ENCODE measurements at places on chromosomes 1 and 21.

DNA sequence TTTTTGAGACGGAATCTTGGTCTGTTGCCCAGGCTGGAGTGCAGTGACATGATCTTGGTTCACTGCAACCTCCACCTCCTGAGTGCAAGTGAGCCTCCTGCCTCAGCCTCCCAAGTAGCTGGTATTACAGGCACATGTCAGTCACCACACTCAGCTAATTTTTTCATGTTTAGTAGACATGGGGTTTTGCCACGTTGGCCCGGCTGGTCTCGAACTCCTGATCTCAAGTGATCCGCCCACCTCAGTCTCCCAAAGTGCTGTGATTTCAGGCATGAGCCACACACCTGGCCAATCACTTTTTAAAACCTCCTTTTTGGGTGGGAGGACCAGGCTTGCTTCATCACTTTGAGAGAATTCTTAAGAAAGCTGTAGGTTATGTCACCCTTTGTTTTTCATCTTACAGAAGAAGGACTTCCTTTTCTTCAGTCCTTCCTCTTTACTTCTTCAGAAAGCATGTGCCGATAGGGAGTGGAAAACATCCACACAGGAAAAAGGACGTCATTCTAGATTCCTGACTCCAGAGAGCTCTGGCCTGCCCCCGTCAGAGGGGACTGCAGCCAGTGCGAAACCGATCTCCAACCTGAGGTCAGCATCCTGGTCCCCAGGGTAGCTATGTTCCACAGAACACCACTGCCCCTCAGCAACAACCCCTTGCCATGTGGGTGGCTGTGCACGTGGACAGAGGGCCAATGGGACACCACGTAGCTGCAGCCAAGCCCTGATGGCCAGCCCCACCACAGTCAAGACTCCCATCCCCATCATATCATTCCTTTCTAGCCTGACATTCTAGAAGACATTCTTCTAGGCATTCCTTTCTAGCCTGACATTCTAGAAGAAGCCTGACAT, 21.9 kb downstream of the NCF2 start:
- DNase-seq, result peak; percentile 58

DNA sequence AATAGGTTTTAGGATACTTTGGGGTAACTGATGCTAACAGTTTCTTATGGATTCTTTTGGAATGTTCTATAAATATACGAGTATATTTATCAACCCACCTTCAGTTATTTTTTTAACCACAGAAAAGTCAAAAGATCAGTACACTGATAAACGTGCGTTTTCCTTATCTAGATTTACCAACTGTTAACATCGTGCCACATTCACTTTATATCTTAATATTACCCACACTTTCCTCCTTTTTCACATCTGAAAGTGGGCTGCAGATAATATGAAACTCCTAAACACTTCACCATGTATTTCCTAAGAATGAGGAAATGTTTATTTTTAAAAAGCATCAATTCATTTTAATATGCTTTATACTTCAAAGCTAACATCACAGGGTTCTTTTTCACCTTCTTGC, 7.7 kb downstream of the ATF6 start:
- no peak for DNase-seq

DNA sequence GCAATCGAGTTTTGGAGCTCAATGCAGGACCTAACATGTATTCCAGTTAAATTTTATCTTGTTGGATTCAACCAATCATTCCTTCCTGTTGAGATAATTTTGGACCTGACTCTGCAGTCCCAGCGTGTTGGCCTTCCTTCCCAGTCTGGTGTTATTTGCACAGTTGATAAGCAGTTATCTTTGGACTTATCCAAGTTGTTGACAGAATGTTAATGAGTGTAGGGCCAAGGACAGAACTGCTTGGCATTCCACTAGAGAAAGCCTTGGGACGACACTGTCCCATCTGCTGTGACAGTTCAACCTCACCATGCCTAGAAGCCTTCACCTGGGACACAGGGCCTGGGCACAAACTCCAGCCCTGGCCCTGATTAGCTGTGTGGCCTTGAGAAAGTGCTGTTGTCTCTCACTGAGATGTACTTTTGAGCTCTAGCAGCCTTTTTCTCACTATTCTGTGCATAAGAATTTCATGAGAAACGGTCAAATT, 104.1 kb upstream of the SLC25A33 start:
- DNase-seq, result no peak

- peak; percentile 83 for DNase-seq
These were observed 30.2 kb downstream of the SRRM1 start for GRCh38 chr1:24673341-24673740.

- DNase-seq, result peak; percentile 38
These were observed 73.6 kb upstream of the LRRC8B start for GRCh38 chr1:89451011-89451410.

- DNase-seq, result no peak
These were observed 18.4 kb downstream of the CNIH4 start for GRCh38 chr1:224375059-224375458.

GRCh38 chr1:155698382-155699038, 9.6 kb downstream of the DAP3 start:
- DNase-seq, result peak; percentile 73

DNA sequence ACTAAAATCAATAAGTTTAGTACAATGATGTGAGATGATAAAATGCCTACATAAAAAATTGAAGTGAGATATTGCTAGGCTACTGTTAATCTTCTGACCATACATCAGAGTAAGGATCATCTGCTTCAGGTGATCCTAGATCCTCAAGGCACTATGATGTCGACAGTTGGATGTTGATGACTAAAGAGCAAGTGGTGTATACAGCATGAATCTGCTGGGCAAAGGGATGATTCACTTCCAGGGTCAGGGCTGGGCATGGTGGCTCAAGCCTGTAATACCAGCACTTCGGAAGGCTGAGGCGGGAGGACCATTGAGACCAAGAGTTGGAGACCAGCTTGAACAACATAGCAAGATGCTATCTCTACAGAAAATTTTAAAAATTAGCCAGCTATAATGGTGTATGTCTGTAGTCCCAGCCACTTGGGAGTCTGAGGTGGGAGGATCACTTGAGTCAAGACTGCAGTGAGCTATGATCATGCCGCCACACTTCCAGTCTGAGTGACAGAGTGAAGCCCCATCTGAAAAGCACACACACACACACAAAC, 24.6 kb downstream of the NUF2 start:
- DNase-seq, result peak; percentile 16

- no peak for DNase-seq
These were observed 1.8 kb downstream of the TXNIP start for GRCh38 chr1:145994391-145995120.

- DNase-seq, result no peak
These were observed 29.3 kb downstream of the TMCC2 start for GRCh38 chr1:205256951-205257625.

DNA sequence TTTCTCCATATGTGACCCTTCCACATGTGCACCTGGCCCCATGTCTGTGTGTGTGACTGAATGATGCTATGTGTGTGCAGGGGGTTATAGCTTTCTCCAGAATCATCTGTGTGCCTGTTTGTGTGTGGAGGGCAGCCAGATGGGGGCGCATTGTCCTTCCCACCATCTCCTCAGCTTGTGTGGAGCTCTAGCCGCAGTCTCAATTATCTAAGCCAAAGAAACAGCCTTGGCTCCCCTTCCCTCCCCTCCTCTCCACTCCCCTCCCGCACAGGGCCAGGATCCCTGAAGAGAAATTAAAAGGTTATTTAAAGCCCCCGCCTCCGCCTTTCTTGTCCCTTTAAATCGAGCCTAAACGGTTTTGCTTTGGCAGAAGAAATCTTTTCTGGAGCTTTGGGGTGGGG, 1.8 kb upstream of the DMBX1 start:
- peak; percentile 31 for DNase-seq

All from EH (cell line).